ENCODE measurements at places on chromosomes 16 and 17. TPM values are rescaled to one million over a fixed set of nuclear protein-coding genes. Genes with fewer than 3 reads are reported as not detected.

GRCh38 chr17:34547453-34548063 is 31.8 kb upstream of the TMEM132E start:
- no peaks in the 10 kb centered on the region for H3K4me1 ChIP-seq
- DNase-seq: no peak
- no peak overlapping the region for H3K4me3 ChIP-seq
- no peaks in the 10 kb centered on the region for H3K27me3 ChIP-seq
- H3K36me3 ChIP-seq: no peaks in the 10 kb centered on the region

GRCh38 chr16:17134586-17134985 is 336.2 kb downstream of the XYLT1 start:
- peaks cover 6% of the 10 kb centered on the region for H3K36me3 ChIP-seq
- no peak for DNase-seq
- no peak overlapping the region for H3K27ac ChIP-seq
- H3K4me3 ChIP-seq: no peak overlapping the region

Gene KLHL10
- total RNA-seq: 0.18 TPM

- H3K36me3 ChIP-seq: peaks cover 63% of the 10 kb centered on the region
- no peak overlapping the region for H3K4me3 ChIP-seq
- no peaks in the 10 kb centered on the region for H3K27me3 ChIP-seq
- H3K4me1 ChIP-seq: peaks cover 18% of the 10 kb centered on the region
- peak overlapping the region; percentile 73 for H3K27ac ChIP-seq
- no peak for DNase-seq
Measured at GRCh38 chr17:27585153-27585681, 45.8 kb upstream of the LGALS9 start.

DNA sequence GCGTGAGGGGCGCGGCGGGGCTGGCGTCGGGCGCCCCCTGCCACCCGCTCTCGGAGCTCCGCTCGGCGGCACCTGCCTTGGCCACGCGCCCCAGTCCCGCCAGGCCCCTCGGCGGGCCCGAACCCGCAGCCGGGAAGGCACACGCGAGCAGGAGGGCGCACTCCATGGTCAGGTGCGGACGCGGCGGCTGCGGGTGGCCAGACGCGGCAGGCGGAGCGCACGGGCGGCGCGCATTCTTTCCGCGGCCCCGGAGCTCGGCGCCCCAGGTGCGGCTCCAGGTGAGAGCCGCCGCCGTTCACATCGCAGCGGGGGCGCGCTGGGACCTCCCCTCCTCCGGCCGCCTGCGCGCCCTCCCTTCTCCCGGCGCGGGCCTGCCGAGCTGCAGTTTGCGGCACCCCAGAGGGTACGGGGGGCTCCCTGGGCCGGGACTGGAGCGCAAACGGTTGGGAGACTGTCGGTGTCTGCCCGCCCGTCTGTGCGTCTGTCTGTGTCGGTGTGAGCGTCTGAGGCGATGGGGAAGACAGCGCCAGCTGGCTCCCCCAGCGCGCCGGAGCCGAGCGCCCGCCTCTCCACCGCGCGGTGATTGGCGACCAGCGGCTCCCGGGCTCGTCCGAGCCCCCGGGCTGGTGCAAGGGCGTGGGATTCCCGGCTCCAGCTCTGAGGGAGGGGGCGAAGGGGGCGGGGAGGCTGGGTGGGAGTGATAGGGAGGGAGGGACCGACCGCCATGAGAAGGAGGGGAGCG is at the start of gene ADAMTS18:
Gene ADAMTS18, minus strand, starts transcription at position 505 of the 742 bp plus-strand sequence. Its CDS starts 339 bp downstream, at position 166.
- no peak within 1 kb of the TSS for H3K4me3 ChIP-seq
- H3K27me3 ChIP-seq: peaks cover 12% of the 10 kb centered on the region
- no peaks in the 10 kb centered on the region for H3K36me3 ChIP-seq
- no peak for DNase-seq
- no peaks in the 10 kb centered on the region for H3K4me1 ChIP-seq

DNA sequence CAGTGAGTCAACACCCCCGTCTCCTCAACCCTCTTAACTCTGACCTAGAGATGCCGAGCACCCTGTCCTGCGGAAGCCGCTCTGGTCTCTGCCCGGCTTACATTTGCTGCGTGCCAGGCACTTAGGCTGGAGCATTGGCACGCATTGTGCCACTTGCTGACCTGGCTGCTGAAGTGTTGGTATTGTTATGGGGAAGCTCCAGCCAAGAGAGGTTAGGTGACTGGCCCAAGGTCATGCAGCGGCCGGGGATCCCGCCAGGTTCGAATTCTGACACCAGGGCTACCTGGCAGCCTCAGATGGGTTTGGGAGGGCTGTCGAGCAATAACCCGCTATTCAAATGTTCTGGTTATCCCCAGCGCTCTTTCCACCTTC is 5.0 kb upstream of the HSD17B1 start:
- H3K4me1 ChIP-seq: peaks cover 3% of the 10 kb centered on the region
- H3K4me3 ChIP-seq: no peak overlapping the region
- no peak overlapping the region for H3K27ac ChIP-seq
- no peaks in the 10 kb centered on the region for H3K27me3 ChIP-seq
- DNase-seq: no peak

DNA sequence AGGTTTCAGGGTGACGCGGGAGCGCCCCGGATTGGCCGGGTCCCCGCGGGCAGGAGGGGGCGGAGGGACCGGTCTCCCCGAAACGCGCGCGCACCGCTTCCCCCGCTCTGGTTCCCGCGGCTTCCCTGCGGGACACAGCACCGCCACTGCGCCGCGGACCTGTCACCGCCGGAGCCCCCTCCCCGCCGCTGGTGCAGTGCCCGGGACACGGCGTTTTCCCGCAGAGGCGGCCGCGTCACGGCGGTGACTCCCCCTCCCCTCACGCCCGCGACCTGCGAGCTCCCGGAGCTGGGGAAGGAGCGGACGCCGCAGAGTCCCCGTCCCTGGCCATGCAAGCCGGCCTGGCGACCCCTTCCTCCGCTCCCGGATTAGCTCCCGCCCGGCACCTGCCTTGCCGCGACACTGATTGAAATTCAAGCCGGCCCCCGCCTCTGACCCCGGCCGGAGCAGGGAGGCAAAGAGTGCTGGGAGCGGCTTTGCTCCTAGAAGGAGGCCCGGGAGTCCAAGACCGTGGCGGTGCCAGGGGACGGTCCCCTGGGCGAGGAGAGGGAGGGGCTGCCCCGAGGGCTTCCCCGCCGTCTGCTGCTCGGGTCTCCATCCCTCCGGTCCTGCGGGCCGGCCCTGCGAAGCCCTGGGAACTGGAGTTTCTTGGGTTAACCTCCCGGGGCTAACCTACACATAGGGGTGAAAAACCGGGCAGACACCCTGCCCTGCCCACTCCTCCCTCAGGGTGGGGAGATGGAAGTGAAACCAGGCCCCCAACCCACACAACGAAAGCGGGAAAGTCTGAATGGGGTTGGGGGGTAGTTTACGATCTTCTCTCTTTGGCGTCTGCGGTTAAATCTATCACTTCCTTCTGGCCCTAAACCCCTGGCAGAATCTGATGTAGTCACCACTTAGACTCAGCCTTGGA is 1.0 kb downstream of the RHBDL3 start:
- peak overlapping the region; percentile 24 for H3K4me3 ChIP-seq
- peaks cover 80% of the 10 kb centered on the region for H3K27me3 ChIP-seq
- no peaks in the 10 kb centered on the region for H3K4me1 ChIP-seq
- H3K36me3 ChIP-seq: no peaks in the 10 kb centered on the region
- DNase-seq: no peak

GRCh38 chr16:62253966-62254365 is 217.7 kb upstream of the CDH8 start:
- no peaks in the 10 kb centered on the region for H3K27me3 ChIP-seq
- H3K27ac ChIP-seq: no peak overlapping the region
- no peak for DNase-seq
- no peak overlapping the region for H3K4me3 ChIP-seq
- H3K36me3 ChIP-seq: no peaks in the 10 kb centered on the region
- no peaks in the 10 kb centered on the region for H3K4me1 ChIP-seq

GRCh38 chr16:8686879-8687278 is 12.5 kb downstream of the ABAT start:
- H3K36me3 ChIP-seq: no peaks in the 10 kb centered on the region
- no peaks in the 10 kb centered on the region for H3K4me1 ChIP-seq
- no peak overlapping the region for H3K27ac ChIP-seq
- no peak overlapping the region for H3K4me3 ChIP-seq
- no peaks in the 10 kb centered on the region for H3K27me3 ChIP-seq

Gene KCNAB3
- 0.36 TPM for total RNA-seq

Gene LDHD
- not detected for total RNA-seq

Gene CDK3
- total RNA-seq: 0.72 TPM

GRCh38 chr17:68305142-68305541 is 13.8 kb downstream of the ARSG start:
- H3K36me3 ChIP-seq: no peaks in the 10 kb centered on the region
- no peak overlapping the region for H3K27ac ChIP-seq
- no peak overlapping the region for H3K4me3 ChIP-seq
- H3K4me1 ChIP-seq: peaks cover 3% of the 10 kb centered on the region

DNA sequence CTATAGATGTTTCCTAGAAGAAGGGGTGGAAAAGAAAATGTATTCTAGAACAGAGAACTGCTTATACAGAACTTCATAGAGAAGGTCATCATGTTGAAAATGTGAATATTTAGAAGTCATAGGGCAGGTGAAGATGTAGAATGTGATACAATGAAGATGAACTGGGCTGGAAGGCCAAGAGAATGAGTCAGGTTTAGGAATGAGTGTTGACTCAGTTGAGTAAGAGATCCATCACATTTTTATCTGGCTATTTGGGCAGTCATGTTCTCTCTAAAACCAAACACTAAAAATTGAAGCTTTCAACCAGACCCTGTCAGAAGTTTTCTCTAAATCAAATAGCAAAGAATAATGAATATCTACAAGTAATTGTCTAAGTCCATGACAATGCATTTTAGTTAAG is 660.5 kb downstream of the KCNJ2 start:
- no peaks in the 10 kb centered on the region for H3K27me3 ChIP-seq
- no peak overlapping the region for H3K4me3 ChIP-seq
- H3K36me3 ChIP-seq: no peaks in the 10 kb centered on the region
- H3K27ac ChIP-seq: no peak overlapping the region

- no peak for DNase-seq
- H3K4me3 ChIP-seq: no peak overlapping the region
- no peaks in the 10 kb centered on the region for H3K36me3 ChIP-seq
- H3K4me1 ChIP-seq: no peaks in the 10 kb centered on the region
- H3K27me3 ChIP-seq: no peaks in the 10 kb centered on the region
Measured at GRCh38 chr16:74100395-74101326, 196.0 kb upstream of the PSMD7 start.
